SK-N-DZ (cell line): ENCODE measurements at places on chromosomes 12 and 14.

DNA sequence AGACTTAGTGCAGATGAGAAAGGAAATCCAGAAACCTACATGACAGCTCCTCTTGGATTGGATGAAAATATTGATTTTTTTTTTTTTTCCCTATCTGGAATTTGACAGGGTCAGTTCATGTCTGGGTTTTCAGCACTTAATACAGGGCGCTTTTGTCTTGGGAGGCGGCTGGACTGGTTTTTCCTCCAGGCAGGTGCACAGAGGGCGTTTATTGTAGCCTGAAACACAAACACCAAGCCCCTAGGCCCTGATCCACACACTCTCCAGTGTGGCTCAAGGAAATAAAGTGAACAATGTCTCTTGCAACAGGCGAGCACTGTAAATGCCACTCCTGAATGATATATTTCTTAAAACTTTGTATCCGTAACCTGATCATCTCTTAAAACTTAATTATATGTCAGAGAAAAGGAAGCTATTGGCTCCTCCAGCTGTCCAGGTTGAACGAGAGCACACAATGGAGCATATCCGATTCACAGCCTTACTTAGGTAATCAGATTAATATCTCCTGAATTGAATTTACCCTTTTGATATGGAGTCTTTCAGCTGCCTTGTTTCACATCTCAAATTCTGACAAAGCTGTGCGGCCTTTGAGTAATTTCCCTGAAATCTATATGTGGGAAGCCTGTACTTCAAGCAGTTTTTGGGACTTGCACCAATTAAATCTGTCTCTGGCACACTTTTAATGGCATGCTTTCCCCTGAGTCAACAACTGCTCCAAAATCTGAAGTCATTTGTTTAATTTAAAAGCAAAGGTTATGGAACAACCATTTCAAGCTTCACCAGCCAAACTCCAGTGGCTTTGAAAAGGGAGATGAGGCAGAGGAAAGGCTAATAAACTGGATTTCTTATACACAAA lies 485.7 kb downstream of the ZFP36L1 start:
- peak; percentile 56 for DNase-seq

GRCh38 chr14:61381553-61381952 lies 60.2 kb downstream of the PRKCH start:
- DNase-seq: no peak

GRCh38 chr12:57741413-57741789 lies 2.9 kb upstream of the AGAP2 start:
- no peak for DNase-seq

- no peak for DNase-seq
Measured at GRCh38 chr12:65948320-65949008, 124.2 kb downstream of the HMGA2 start.
